ENCODE measurements at places on chromosomes 7 and 10.
A peak's percentile ranks its signal among the peaks of the same experiment; 100 is the strongest.

DNA sequence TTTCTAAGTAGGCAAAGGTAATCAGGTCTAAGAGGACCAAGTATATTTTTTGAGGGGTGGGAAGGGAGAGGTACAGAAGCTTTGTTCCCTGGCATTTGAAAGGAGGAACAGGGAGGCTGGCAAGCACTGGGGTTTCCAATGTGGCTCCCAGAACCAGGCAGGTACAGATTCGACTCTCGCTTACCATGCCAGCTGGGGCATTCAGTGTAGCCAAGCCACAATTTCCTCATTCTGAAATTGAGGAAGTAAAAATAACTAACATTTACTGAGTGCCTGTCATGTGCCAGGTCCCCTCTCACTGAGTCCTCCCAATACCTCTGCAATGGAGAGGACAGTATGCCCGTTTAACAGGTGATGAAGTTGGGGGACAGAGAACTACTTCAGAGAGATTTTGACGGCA lies 45.9 kb upstream of the BET1 start:
- no peak for DNase-seq

GRCh38 chr10:114239994-114240345 lies 916 bp downstream of the VWA2 start:
- DNase-seq = peak; percentile 41

DNA sequence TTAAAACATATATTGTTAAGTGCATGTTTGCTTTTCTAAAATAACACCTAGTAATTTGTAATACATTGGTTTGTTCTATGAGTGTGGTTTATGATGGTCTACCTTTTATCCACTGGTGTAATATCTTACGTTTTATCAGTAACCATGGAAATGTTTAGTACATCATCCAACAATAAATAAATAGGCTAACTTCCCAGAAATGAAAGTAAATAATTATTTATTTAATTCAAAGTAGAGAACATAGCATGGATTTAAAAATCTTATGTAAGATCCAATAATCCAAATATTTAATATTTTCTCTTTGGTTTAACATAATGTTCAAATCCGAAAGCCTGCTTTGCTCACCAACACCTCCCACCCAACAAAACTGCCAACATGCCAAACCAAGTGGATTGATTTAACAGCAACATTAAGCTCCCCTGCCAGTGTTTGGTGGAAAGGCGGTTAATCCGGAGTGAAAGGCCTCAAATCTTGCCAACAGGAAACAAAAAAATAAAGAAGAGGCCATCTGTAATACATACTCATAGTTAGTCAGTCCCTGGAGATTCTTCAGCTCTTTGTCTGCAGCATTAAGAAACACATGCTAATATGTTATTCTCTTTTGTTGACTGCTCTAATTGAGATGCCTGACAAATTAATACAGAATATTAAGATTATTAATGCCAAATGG lies 897.8 kb downstream of the CNTNAP2 start:
- no peak for DNase-seq

DNA sequence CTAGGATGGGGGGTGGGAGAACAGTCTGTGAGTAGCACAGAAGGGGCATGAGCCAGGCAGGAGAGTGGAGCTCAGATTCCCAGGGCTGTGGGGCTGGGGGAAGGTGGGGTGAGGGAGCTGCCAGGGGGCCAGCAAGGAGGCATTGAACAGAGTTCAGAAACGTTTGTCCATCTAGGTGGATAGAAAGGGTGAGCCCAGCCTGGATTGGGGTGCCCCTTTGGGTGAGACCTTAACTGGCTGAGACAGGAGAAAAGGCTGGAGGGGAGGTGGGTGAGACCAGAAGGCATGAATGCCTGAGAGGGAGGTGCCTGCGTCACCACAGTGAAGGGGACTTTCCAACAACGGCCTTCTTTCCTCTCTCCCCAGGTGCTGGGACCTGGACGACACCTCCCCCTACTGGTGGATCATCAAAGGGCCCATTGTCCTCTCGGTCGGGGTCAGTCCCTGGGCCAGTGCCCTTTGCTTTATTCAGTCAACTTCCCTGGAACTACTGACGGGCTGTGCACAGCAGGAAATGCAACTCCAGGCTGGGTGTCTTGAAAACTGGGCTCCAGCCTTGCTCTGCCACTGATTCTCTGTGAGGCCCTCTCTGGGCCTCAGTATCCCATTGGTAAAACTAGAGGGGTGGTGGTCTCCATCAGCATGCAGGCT lies 11.0 kb downstream of the GHRHR start:
- no peak for DNase-seq

GRCh38 chr10:91796331-91797047 lies 1.7 kb upstream of the TNKS2 start:
- DNase-seq = peak; percentile 37
